ENCODE measurements at places on chromosomes 16 and 17.

GRCh38 chr17:1735834-1736347 lies 6.8 kb upstream of the SERPINF2 start:
- no peak for DNase-seq

DNA sequence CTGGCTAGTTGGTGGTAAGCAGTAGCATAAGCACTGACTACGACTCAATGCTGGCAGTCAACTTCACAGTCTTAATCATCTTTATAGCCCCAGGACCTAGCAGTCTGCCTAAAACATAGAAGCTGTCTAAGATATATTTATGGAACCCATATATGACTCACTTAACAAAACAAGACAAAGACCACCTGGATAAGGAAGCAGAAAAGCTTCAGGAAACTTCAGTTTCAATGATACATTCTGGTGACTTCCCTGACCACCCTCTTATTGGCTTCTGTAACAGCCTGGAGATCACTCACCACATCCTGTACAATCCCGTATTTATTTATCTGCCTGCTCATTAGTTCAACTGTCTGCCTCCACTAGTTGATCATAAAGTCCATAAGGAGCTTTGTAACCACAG lies 95.5 kb downstream of the PMP22 start:
- DNase-seq = no peak

- no peak for DNase-seq
Measured at GRCh38 chr17:77746896-77747554, 211.5 kb upstream of the TNRC6C start.

GRCh38 chr16:28165598-28165997 lies 46.2 kb downstream of the XPO6 start:
- DNase-seq = no peak

DNA sequence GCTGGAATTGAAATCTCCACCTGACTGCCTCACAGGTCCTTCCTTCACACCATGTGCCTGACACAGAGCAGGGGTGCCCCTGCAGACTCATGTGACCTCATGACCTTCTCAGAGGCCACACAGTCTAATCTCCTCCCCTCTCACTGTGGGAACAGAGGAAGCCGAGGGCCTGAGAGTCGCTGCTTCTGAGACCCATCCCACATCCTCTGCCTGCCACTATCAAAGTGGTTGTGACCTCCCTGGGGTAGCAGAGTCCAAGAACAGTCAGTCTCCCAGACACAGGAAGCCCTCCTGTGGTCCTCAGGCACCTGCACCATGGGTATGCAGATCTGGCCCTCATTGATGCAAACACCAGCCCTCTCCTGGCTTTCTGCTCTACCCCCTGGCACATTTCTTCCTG lies 78.5 kb downstream of the RAB11FIP4 start:
- DNase-seq = peak; percentile 36

Data from CD4-positive, alpha-beta T cell treated with Interleukin-6 at 100 ng/mL for 8 hours (primary cell).